ENCODE measurements at places on chromosomes 2 and 18.

DNA sequence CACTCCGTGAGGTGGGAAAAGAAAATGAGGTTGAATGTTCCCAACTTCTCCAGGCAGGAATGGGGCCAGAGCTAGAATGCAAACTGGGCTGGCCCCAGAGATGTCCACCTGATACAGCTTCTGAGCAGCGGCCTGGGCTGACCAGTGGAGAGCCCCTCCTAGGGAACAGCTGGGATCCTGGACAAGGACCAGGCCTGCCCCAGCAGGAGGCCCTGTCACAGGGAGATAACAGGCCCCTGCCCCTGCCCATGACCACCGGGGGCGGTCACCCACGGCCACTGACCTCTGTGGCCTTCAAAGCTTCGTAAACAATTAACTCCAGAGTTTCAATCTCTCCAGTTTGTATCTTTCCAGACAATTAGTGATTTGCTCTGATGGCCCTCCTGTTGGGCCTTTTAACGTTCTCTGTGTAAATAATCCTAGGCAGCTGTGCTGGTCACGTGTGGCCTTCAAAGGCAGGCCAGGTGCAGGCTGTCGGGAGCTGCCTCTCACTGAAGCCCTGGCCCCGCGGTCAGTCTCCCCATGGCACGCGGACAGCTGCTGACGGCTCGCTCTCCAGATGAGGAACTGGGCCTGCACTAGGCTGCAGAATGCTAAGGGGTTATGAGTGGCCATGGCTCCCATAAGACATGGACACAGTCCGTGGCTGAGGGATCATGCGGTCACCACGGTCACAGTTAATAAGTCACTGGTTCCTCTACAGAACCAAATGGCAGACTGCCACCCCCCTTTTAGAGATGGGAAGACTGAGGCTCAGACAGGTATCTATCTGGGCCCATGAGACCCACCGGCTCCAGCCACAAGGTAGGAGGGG lies 9.2 kb downstream of the HS6ST1 start:
- DNase-seq: peak; percentile 91

GRCh38 chr2:218020281-218020680 lies 17.5 kb upstream of the TNS1 start:
- DNase-seq: no peak

DNA sequence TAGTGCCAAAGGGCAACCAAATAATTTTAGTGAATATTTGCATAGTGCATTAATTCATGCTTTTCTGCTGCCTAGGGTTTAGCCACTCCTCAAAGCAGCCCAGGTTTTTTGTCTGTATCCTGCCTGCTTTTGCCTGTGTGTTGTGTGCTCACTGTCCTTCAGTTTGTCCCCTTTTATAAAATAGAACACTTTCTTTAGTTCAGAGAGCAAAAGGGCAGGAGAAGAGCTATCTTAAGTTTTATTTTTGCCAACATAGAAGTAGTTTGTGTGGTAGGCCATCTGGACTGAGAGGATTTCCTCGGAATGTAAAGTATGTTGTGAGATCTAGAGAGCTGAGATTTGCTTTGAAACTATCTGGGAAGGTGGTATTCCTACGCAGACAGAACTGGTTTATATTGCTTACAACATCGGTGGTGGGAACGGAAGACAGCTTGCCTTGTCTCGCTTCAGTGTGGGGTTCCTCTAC lies 64.9 kb downstream of the EML4 start:
- DNase-seq: peak; percentile 15

DNA sequence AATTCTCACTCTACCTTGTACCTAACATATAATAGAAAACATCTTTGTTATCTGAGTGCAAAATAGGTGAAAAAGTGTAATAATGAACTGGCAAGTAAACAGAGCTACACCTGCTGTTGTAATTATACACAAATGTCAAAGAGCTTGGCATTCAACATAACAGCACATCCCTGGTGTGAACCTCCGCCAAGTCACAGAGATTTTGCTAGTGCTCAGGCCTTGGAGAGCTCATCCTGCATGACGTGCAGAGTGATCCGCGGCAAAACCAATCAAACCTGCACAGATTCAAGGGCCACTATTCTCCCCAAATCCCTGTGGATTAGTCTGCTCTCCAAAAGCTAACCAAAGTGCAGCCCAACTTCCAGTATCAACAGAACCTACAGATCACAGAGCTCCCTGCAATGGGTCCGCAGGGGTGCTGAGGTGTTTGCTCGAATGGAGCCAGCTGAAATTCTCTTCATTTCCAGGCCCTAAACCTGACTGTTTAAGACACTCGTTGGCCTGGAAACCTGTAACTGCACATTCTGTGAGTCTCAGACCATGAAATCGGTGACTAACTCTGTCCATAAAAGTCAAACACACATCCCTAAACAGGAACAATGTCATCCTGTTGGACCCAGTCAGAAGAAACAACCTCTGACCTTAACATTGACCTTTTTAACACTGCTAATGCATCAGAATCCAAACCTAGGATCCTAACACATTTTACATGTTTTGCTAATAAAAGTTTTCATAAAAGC lies 111.8 kb downstream of the EPB41L3 start:
- DNase-seq: no peak

GRCh38 chr2:127887082-127887775 lies 1.5 kb upstream of the AMMECR1L start:
- DNase-seq: peak; percentile 31

DNA sequence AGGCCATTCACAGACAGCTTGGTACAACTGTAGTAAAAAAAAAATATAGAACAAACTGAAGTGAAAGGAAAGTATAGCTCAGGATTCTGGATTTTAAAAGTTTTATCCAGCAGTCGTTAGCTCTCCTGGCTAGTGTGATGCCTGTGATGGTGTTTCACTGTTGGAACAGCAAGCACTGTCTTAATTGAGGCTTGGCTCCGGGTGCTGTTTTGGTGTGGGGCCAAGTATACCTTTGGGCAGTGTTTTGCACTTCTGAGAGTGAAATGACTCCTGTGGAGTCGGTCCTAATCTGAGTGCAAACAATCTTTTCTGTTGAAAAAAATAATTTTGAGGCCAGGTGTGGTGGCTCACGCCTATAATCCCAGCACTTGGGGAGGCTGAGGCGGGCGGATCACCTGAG lies 28.7 kb upstream of the RAB1A start:
- no peak for DNase-seq

DNA sequence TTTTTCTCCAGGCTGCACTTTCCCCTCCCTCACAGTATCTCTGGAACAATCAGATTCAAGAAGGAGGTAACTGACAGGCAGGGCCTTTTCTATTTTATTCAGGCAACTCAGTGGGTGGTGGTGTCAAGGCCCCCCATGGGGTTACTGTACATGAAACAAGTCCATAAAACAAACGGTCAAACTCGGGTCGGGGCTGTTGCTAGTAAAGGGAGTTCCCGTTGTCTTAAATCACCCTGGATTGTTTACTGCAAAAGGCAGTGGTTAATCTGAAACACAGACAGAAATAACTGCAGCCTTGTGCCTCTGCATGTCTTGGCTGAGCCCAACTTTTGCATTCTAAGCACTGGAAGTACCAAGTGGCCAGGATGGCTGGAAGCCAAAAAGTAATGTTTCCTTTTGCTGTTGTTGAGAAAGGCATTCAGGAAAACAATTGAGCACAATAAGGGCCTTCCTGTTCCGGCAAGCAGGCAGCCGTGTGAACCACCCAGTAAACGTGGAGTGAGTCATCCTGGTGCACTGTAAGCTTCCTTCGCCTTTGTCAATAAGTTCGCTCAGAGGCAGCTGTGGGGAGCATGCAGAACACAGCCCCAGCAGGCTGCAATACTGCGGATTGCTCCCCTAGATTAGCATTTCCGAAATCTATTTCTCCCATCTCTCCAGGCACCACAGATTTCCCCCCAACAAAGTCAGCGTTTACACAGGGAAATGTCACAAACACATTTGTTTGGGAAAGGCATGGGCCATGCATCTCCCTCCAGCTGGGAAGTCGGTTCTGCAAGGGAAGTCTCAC lies 149.6 kb downstream of the IRS1 start:
- DNase-seq: peak; percentile 81

DNA sequence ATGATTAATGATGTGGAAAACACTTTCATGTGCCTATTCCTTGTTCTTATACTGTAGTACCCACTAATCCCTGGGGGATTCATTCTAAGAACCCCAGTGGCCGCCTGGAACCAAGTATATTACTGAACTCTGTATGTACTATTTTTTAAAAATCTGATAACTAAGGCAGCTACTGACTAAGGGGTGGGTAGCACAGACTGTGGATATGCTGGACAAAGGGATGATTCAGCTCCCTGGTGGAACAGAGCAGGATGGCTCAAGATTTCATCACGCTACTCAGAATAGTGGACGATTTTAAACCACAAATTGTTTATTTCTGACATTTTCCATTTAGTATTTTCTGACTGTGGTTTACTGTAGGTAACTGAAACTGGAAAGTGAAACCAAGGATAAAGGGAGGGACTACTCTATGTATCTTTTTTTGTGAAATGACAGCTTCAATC lies 41.8 kb upstream of the CDC42EP3 start:
- DNase-seq: no peak

DNA sequence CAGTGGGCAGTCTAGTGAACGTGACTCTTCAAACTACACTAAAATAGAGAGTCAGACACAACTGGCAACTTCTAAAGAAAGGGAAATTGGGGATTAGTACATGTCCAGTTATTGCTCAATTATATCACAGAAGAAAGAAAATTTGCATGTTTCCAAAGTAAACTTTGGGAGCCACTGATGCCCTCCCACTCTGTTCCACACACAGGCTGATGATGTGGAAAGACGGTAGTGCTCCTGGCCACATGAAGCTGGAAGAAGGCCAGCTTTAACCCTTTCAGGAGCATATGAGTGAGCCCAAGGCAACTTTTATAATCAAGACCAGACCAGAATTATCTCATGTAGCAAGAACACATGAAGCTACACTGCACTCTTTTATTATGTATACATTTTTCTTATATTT lies 141.0 kb downstream of the NR4A2 start:
- DNase-seq: no peak

DNA sequence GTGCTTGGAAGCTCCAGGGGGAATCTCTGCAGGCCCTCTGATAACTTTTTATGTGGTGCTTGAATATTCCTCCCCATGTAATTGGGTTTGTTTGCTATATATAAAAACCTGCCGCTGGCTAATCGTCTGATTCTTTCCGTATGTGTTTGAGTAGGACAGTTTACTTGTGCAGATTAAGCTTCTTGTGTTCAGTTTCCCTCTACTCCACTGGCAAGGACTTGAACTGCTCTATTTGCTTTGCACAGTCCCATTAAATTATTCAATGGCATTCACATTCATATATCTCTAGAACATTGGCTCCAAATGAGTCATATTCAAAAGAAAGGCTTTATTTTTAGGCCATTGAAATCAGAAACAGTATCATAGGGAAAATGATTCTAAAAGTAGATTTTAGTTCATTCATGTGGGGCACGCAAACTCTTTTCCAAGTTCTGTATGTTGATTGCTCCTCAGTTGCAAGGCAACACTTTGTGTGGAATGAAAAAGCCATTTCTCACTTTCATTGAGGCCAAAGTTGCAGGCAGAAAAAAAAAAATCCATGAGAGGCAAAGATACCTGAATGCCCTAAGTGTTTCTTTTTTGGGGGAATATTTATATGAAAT lies 1682.3 kb upstream of the PIK3C3 start:
- DNase-seq: no peak

- DNase-seq: peak; percentile 40
These were observed 678.4 kb downstream of the IRS1 start for GRCh38 chr2:226121046-226121738.

- no peak for DNase-seq
These were observed 144.5 kb downstream of the INSIG2 start for GRCh38 chr2:118232796-118233195.

GRCh38 chr2:151860613-151861146 lies 32.5 kb upstream of the ARL5A start:
- no peak for DNase-seq

- DNase-seq: no peak
These were observed 37.9 kb downstream of the MTERF4 start for GRCh38 chr2:241064008-241064801.

DNA sequence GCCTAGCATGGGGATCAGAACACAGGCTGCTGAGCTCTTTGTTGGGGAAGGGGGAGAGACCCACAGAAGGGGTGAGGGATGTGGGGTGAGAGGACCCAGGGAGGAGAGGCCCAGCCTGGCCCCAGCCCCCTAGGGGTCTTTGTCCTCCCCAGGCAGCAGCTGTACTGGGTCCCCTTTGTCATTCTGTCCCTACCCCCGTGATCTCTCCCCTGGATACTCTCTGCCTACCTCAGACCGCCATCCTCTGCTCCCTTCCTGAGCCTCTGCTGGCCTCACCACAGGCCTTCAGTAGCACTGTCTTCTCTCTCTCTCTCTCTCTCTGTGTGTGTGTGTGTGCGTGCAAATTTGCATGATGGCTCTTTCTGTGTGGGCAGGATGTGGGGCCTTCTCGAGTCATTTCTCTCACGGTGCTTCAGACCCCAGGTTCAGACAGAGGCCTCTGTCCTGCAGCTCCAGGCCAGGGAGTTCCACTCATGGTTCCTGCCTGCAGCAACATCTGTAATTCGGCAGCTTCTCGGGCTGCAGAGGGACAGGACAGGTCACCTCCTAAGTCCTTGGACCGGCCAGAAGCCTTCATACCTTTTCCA lies 1.4 kb downstream of the PSD4 start:
- no peak for DNase-seq

GRCh38 chr2:16890081-16890480 lies 224.4 kb upstream of the CYRIA start:
- DNase-seq: no peak

DNA sequence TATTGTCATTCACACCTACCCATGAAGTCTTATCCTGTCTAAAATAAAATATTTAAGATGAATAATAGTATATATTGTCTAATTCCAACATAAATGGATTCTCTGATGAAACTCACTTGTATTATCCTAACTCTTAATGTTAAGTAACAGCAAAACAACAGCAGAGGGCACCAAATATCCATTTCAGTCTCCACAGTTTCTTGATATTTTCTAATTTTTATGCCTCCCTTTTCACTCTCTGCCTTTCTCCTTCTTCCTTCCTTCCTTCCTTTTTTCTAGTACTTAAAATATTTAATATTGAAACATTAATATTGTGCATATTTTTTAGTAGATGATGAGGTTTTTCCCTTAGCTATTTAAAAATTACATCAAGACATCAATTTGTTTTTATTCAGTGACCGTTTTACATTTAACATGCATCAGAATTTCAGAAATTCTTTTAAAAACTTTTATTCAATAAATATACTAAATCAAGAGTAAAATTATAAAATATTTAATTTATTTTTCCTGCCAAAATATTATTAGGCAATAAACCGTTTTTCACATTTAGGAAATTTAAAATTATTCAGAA lies 97.6 kb downstream of the WDR7 start:
- peak; percentile 64 for DNase-seq

- no peak for DNase-seq
These were observed 4.2 kb upstream of the OXER1 start for GRCh38 chr2:42767899-42768705.

- DNase-seq: no peak
These were observed 659.3 kb upstream of the TMEFF2 start for GRCh38 chr2:192854031-192854430.

DNA sequence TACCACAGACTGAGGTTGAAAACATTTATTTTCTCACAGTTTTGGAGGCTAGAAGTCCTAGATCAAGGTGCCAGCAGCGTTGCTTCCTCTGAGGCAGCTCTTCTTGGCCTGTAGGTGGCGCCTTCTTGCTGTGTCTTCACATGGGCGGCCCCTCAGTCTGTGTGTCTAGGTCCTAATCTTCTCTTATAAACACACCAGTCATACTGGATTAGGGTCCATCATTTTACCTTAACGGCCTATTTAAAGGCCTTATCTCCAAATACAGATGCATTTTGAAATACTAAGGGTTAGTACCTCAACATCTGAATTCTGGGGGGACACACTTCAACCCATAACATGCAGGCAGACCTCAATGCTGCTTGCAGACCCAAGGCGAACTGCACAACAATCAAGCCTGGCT lies 4.4 kb upstream of the RMC1 start:
- DNase-seq: peak; percentile 75
